CD4-positive, alpha-beta T cell (primary cell): ENCODE measurements at places on chromosomes 7 and 10. TPM values are rescaled to one million over a fixed set of nuclear protein-coding genes. Genes with fewer than 3 reads are reported as not detected.

DNA sequence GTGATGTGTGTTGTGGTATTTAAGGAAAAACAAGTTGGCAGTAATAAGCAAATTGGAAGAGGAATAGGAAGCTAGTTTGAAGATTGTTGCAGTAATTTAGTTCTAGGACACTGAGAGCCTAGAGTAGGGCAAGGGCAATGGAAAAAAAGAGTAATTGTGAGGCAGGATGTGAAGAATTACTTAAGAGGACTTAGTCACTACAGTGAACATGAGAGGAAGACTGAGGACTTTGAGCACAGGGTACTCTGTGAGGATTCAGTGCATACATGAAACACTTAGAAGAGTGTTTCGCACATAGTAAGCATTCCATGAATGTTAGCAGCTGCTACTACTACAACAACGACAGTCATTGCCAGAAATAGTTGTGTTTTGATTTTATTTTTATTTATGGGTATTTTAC, 30.9 kb upstream of the DKK1 start:
- no peaks in the 10 kb centered on the region for H3K36me3 ChIP-seq
- no peaks in the 10 kb centered on the region for H3K4me1 ChIP-seq
- DNase-seq: no peak
- H3K4me3 ChIP-seq: no peak overlapping the region
- no peak overlapping the region for H3K27ac ChIP-seq
- H3K27me3 ChIP-seq: no peaks in the 10 kb centered on the region

DNA sequence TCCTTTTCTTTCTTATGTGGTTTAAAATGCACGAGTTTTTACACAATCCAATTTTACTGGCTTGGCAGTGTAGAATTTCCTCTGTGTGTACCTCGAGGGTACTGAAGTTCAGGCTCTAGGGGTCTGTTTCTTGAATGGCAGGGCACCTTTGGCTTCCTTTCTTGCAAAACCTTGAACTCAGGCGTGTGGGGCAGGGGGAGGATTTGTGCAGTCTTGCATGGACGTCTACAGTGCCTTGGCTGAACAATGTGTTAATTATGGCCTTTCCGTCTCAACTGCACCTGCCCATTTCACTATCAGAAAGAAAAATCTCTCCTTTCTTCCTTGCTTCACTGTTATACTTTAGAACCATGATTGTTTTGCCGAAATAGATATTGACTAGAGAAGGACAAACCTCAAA, 570.9 kb downstream of the INHBA start:
- DNase-seq: no peak
- H3K4me3 ChIP-seq: no peak overlapping the region
- no peaks in the 10 kb centered on the region for H3K27me3 ChIP-seq
- no peaks in the 10 kb centered on the region for H3K4me1 ChIP-seq

IRF5 gene
- 1.7 TPM for total RNA-seq

- no peak overlapping the region for H3K4me3 ChIP-seq
- peak; percentile 14 for DNase-seq
- no peaks in the 10 kb centered on the region for H3K36me3 ChIP-seq
- no peak overlapping the region for H3K27ac ChIP-seq
Observed at GRCh38 chr10:122567056-122567660, 6.6 kb downstream of the DMBT1 start.

DNA sequence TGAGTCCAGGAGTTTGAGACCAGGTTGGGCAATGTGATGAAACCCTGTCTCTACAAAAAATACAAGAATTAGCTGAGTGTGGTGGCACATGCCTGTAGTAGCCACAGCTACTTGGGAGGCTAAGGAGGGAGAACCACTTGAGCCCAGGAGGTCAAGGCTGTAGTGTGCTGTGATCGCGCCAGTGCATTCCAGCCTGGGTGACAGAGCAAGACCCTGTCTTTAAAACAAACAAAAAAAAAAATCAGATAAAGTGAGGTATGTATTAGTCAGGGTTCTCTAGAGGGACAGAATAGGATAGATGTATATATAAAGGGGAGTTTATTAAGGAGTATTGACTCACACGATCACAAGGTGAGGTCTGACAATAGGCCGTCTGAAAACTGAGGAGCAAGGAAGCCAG, 101.5 kb upstream of the GPR26 start:
- no peaks in the 10 kb centered on the region for H3K4me1 ChIP-seq
- H3K27ac ChIP-seq: no peak overlapping the region
- no peak overlapping the region for H3K4me3 ChIP-seq
- H3K27me3 ChIP-seq: peaks cover 10% of the 10 kb centered on the region
- DNase-seq: no peak
- no peaks in the 10 kb centered on the region for H3K36me3 ChIP-seq

DNA sequence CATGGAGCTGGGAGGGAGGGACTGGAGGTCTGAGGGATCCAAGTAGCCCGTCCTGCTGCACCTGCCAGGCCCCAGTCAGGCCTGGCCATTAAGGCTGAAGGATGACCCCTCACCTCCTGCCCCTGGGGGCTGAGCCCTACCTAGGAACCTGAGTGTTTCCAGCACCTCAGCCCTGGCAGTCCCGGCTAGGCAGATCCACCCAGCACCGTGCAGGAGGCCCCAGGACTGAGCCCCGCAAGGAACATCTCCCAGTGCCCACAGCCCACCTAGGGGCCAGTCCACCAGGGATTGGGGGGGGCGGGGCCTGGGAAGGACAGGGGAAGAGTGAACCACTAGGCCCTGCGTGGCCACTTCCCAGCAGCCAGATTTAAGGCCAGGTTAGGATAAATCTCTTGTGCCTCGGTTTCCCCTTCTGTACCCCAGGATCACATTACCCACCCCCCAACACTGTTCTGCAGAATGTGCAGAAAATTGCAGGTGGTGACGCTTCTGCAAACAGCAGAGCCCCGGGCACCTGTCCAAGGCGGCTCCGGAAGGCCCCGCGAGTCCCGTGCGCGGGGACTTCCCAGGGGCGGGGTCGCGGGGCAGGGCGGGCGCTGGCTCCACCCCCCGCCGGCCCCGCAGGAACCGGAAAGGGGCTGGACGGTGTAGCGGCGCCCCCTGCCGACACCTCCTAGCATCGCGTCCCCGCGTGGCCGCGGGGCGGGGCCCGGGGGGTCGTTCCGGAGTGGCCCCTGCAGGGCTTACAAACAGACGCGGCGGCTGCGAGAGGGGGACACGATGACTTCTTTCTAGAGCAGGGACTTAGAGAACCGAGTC, 55.9 kb downstream of the PWWP2B start:
- H3K4me3 ChIP-seq: peak overlapping the region; percentile 33
- no peaks in the 10 kb centered on the region for H3K27me3 ChIP-seq
- peak overlapping the region; percentile 79 for H3K27ac ChIP-seq
- no peaks in the 10 kb centered on the region for H3K36me3 ChIP-seq
- peaks cover 39% of the 10 kb centered on the region for H3K4me1 ChIP-seq
- peak; percentile 93 for DNase-seq

- no peaks in the 10 kb centered on the region for H3K27me3 ChIP-seq
- no peaks in the 10 kb centered on the region for H3K4me1 ChIP-seq
- DNase-seq: no peak
- H3K27ac ChIP-seq: no peak overlapping the region
- H3K36me3 ChIP-seq: peaks cover 12% of the 10 kb centered on the region
- no peak overlapping the region for H3K4me3 ChIP-seq
Observed at GRCh38 chr10:60277656-60278055, 112.0 kb downstream of the ANK3 start.

- no peaks in the 10 kb centered on the region for H3K36me3 ChIP-seq
- no peak overlapping the region for H3K4me3 ChIP-seq
- no peak overlapping the region for H3K27ac ChIP-seq
- no peak for DNase-seq
- H3K4me1 ChIP-seq: no peaks in the 10 kb centered on the region
Observed at GRCh38 chr10:114261076-114261475, 22.0 kb downstream of the VWA2 start.

PIK3CG gene
- total RNA-seq: 21.2 TPM

DNA sequence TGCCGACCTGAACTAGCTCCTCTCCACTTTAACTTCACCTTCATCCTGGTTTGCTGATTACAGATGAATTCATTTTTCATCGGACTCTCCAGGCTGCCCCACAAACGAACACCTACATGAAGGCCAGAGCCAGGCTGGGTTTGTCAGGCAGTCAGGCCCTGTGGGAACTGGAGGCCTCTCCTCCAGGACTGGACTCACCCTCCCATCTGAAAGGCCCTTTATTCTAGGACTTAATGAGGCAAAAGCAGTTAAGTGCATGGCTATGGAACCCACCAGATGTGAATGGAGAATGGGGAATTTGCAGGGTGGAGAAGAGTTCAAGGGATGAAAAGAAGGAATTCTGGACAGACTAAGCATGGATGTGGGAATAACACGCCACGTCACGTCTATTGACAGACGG, 170.8 kb downstream of the ARHGAP12 start:
- DNase-seq: no peak
- no peaks in the 10 kb centered on the region for H3K36me3 ChIP-seq
- H3K4me3 ChIP-seq: no peak overlapping the region
- H3K27ac ChIP-seq: no peak overlapping the region
- H3K4me1 ChIP-seq: peaks cover 19% of the 10 kb centered on the region
- no peaks in the 10 kb centered on the region for H3K27me3 ChIP-seq

HTR7 gene
- 0.08 TPM for total RNA-seq

- no peaks in the 10 kb centered on the region for H3K36me3 ChIP-seq
- no peak overlapping the region for H3K4me3 ChIP-seq
- DNase-seq: no peak
- H3K27me3 ChIP-seq: no peaks in the 10 kb centered on the region
- H3K27ac ChIP-seq: no peak overlapping the region
- peaks cover 31% of the 10 kb centered on the region for H3K4me1 ChIP-seq
Observed at GRCh38 chr10:74056050-74056818, 58.3 kb downstream of the VCL start.

FOXI2 gene
- not detected for total RNA-seq

DNA sequence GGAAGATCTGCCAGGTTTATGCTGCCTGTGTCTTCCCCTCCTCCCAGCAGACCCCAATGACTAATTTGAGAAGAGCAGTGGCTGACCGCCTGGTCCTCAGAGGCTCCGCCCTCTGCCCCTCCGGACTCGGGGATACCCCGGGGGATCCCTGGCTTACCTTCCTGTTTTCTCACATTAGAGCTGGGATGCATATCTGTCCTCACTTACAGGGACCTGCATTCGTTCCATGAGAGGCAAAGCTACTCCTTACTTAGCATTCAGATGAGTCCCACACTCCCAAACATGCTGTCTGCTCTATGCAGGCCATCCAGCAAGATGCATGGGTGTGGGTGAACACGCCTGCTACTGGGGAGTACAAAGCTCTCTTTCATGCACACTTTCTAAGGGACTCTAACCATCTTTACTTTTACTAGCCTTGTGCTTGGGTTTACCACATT, 24.0 kb downstream of the VOPP1 start:
- no peak overlapping the region for H3K27ac ChIP-seq
- no peaks in the 10 kb centered on the region for H3K27me3 ChIP-seq
- no peak for DNase-seq
- peaks cover 77% of the 10 kb centered on the region for H3K4me1 ChIP-seq
- no peak overlapping the region for H3K4me3 ChIP-seq
- H3K36me3 ChIP-seq: peaks cover 16% of the 10 kb centered on the region

NDUFB8 gene
- total RNA-seq: 155 TPM

MKX gene
- not detected for total RNA-seq

DNA sequence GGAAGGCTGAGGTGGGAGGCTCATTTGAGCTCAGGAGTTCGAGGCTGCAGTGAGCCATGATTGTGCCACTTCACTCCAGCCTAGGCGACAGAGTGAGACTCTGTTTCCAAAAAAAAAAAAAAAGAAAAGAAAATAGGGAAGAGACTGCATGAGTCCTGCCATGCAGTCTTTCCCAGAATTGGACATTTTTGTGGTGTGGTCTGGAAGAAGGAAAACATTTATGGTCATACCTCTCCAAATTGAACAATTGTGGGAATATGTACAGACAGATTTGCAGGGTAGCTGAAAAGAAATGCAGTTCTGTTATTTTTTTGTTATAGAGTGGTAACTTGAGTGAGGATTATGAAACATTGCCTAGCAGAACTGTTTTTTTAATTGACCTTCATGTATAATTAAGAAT, 198.1 kb downstream of the AUTS2 start:
- no peaks in the 10 kb centered on the region for H3K27me3 ChIP-seq
- no peak overlapping the region for H3K4me3 ChIP-seq
- no peaks in the 10 kb centered on the region for H3K36me3 ChIP-seq
- H3K27ac ChIP-seq: no peak overlapping the region
- H3K4me1 ChIP-seq: no peaks in the 10 kb centered on the region

ZC3HAV1L gene
- 0.44 TPM for total RNA-seq

DNA sequence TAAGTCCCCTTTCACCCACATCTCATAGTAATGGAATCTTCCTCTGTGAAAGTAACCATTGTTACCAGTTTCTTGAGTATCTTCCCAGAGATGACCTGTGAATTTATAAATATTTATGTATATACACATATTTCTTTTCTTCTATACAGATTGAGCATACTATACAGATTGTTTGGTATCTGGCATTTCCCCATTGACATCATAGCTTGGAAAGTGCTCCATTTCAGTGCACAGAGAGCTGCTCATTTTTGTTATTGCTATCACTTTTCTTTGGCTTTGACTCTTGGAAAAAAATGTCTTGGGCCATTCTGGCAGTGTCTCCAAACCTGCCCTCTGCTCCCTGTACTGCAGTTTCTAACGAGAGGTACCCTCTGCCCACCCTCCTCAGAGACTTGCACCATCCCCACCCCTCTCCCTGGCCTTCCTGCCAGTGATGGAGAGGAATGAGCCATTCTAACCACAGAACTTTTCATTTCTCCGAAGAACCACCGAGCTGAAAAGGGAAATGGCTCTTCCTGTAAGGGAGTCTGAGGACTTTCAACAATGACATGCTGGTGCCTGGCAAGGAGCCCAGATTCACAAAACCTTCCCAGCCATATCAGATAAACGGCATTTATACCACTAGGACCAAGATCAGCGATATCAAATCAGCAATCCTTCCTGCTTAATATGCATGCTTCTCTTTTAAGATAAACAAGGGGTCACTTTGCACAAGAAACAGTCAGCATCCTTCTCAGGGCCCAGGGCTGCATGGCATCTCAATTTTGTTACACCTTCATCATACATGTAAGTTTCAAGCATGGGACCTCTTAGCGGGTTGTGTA, 19.7 kb upstream of the CCSER2 start:
- H3K27ac ChIP-seq: peak overlapping the region; percentile 7
- no peaks in the 10 kb centered on the region for H3K36me3 ChIP-seq
- H3K4me3 ChIP-seq: peak overlapping the region; percentile 6
- DNase-seq: peak; percentile 41

TMEM270 gene
- total RNA-seq: not detected

GRCh38 chr7:75888464-75889222, 9.8 kb downstream of the RHBDD2 start:
- DNase-seq: no peak
- peaks cover 3% of the 10 kb centered on the region for H3K4me1 ChIP-seq
- no peaks in the 10 kb centered on the region for H3K27me3 ChIP-seq
- H3K27ac ChIP-seq: no peak overlapping the region
- H3K36me3 ChIP-seq: peaks cover 45% of the 10 kb centered on the region

TMEM196 gene
- total RNA-seq: not detected

GRCh38 chr7:74306730-74307469, 17.7 kb downstream of the CLIP2 start:
- H3K27me3 ChIP-seq: peaks cover 13% of the 10 kb centered on the region
- DNase-seq: no peak
- H3K4me3 ChIP-seq: no peak overlapping the region
- H3K4me1 ChIP-seq: peaks cover 14% of the 10 kb centered on the region
- no peaks in the 10 kb centered on the region for H3K36me3 ChIP-seq
- H3K27ac ChIP-seq: no peak overlapping the region

- no peak overlapping the region for H3K4me3 ChIP-seq
- H3K4me1 ChIP-seq: no peaks in the 10 kb centered on the region
- H3K27ac ChIP-seq: no peak overlapping the region
- H3K27me3 ChIP-seq: no peaks in the 10 kb centered on the region
Observed at GRCh38 chr10:91550021-91550420, 82.8 kb downstream of the PPP1R3C start.

GRCh38 chr10:16816171-16816570, 1.1 kb downstream of the RSU1 start:
- H3K4me3 ChIP-seq: peak overlapping the region; percentile 78
- H3K36me3 ChIP-seq: no peaks in the 10 kb centered on the region
- H3K27me3 ChIP-seq: no peaks in the 10 kb centered on the region

GRCh38 chr10:568848-569247, 120.6 kb downstream of the DIP2C start:
- H3K27me3 ChIP-seq: no peaks in the 10 kb centered on the region
- H3K27ac ChIP-seq: no peak overlapping the region
- no peaks in the 10 kb centered on the region for H3K36me3 ChIP-seq
- no peak overlapping the region for H3K4me3 ChIP-seq
